ENCODE measurements at places on chromosomes 11 and 22.

GRCh38 chr22:17705951-17706900 lies 67.7 kb downstream of the BCL2L13 start:
- no peaks in the 10 kb centered on the region for H3K27me3 ChIP-seq
- peak; percentile 48 for DNase-seq
- peak overlapping the region; percentile 50 for H3K27ac ChIP-seq
- H3K36me3 ChIP-seq = peaks cover 5% of the 10 kb centered on the region
- H3K4me3 ChIP-seq = no peak overlapping the region

DNA sequence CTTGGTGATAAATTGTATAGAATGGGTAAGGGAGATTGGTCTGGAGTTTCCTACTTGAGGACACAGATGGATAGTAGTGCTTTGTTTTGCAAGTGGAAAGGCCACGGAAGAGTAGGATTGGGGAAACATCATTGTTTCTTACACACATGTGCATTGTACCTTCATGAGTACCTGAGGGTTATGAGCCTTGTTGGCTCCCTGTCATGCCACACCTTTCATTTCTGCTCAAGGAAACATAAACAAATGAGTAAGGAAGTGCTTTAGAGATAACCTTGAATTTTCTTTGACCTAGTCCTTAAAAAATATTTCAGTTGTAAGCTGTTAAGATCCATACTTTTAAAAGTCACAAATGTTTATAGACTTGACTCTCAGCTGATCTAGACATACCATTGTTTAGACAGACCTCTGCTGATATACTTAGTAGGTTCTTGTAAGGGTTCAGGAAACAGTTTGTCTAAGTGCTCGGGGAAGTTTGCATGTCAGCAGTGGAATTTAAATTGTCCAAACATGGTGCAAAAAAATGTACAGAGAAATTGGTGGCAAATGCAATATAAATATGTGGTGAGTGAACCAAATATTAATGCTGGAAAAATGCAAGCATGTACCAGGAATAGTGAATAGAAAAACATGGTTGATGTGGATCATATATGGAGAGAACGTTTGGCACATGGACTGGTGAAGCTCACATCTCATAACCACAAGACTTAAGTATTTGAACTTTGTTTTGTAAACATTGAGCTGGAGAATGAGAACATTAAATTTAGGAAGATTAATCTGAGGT lies 40.9 kb downstream of the GAS2 start:
- peaks cover 5% of the 10 kb centered on the region for H3K4me1 ChIP-seq
- H3K4me3 ChIP-seq = no peak overlapping the region
- H3K27ac ChIP-seq = no peak overlapping the region
- H3K27me3 ChIP-seq = no peaks in the 10 kb centered on the region

DNA sequence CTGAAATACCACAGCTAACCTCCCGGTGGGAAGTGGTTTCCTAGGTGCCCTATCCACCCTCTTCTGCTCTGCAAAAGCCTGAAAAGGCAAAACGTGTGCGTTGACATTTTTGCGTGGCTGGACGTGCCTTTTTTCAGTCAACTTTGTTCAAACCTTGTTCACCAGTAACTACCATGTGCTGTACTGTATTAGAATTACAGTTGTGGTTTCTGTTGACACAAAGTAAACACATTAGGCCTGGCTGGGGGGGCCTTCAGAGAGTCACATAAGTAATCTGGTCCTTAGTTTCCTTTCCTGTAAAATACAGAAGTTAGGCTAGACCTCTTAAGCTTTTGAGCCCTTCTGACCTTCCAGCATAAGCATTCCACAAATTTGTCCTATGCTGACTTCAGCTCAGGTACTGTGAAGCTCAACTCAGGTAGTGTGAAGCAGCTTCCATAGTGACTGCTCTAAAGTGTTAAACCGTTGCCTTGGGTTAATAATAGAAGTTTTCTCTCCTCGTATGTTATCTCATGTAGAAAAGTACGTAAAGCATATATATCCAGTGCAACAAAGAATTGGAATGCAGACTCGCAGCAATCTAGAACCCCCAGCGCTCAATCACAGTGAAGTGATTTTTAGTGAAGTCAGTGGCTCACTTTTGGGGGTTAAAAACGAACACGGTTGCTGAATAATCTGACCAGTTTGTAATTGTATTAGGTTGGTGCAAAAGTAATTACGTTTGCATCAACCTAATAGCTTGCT lies 1.8 kb downstream of the EWSR1 start:
- DNase-seq = peak; percentile 24
- peak overlapping the region; percentile 90 for H3K4me3 ChIP-seq
- H3K4me1 ChIP-seq = peaks cover 15% of the 10 kb centered on the region
- no peaks in the 10 kb centered on the region for H3K27me3 ChIP-seq

GRCh38 chr22:44825310-44826150 lies 73.2 kb downstream of the ARHGAP8 start:
- peaks cover 3% of the 10 kb centered on the region for H3K4me1 ChIP-seq
- no peaks in the 10 kb centered on the region for H3K27me3 ChIP-seq
- no peak for DNase-seq

DNA sequence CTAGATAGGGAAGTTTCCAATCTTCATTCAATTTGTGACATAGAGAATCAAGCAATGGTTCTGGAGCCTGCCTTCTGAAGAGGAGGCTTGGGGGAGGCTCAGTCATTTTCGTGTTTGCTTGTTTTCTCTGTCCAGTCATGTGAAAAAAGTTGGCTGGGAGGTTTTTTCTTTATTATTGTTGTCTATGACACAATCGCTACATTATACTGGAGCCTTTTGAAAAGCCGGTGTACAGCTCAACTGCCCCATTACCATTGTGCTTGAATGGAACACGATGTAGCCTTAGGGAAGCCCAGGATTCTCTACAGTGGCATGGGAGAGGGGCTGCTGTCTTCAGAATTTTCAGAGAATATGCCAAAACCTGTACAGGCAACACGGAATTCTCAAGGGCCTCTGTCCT lies 57.9 kb upstream of the NCAM1 start:
- no peaks in the 10 kb centered on the region for H3K4me1 ChIP-seq
- no peaks in the 10 kb centered on the region for H3K36me3 ChIP-seq
- H3K27ac ChIP-seq = no peak overlapping the region
- no peaks in the 10 kb centered on the region for H3K27me3 ChIP-seq
- no peak overlapping the region for H3K4me3 ChIP-seq
